ENCODE measurements at places on chromosomes 7 and 10. TPM values are rescaled to one million over a fixed set of nuclear protein-coding genes. Genes with fewer than 3 reads are reported as not detected.

- no peak for DNase-seq
These were observed 13.1 kb upstream of the ZMIZ2 start for GRCh38 chr7:44735403-44736165.

- DNase-seq: no peak
These were observed 98.5 kb upstream of the RAB11FIP2 start for GRCh38 chr10:118145256-118145655.

Gene CPA4
- not detected for total RNA-seq

Gene RSPH10B2
- not detected for total RNA-seq

Gene TUBB8
- 0.20 TPM for total RNA-seq
